ENCODE measurements at places on chromosomes 2 and 18.

DNA sequence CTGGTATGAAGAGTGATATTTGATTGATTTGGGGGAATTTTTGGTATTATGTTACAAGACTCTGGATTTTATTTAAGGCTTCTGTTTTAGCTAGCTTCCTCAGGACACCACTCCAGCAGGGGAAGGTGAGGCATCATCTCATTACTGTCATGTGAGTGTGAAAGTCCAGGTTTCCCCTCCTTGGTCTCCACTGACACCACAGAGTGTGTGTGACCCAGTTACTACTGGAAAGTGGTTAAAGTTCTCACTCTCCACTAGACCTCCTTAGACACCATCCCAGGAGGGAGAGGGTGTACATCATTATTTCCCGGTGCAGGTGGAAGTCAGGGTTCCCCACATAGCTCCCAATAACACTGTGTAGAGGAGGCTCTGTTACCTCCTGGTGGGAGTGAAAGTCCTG is 35.8 kb upstream of the EPG5 start:
- DNase-seq, result no peak

DNA sequence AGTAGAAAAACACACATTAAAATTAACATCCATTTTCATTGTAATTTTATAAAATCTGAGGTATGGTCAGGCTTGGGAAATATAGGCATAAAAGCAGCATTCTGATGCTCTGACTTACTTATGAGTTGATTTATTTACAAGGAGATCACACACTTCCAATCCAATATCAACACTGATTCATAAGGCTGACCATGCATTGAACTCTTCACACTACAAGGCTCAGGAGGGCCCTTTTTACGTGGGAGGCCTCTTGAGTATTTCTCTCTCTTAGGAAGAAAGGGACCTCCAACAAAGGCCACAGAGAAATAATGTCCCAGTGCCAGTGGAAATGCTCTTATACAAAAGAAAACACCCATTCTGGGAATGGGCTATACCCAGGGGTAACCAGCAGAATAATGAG is 222.8 kb downstream of the NAPG start:
- DNase-seq, result no peak

- peak; percentile 9 for DNase-seq
Measured at GRCh38 chr2:168149150-168149974, 98.0 kb downstream of the STK39 start.

GRCh38 chr18:48218285-48219022 is 190.7 kb downstream of the ZBTB7C start:
- DNase-seq, result no peak

- DNase-seq, result no peak
Measured at GRCh38 chr2:151672277-151672676, 62.0 kb downstream of the NEB start.

DNA sequence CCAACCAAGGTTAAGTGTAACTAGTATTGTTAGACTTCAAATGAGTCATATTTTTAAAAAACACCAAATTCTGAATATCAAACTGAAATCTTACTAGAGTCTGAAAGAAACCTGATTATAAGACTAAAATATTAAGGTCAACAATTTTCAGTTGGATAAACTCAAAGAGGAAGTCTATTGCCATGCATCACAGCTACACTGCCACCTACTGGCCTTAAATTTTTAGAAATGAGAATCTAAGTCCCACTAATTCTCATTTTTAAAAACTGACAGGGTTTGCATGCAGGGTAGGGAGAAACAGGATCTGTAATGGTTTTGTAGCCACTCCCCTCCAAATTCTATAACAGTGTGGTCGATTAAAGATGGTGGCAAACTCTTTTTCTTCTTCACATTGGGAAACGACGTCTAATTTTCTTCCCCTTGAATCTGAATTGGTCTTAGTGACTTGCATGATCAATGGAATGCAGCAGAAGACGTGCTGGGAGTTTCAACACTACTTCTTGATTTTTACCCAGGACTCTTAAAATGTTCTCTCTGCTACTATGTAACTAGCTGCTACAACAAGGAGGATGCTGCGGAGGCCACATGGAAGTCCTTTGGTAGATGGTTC is 176.1 kb upstream of the SESTD1 start:
- peak; percentile 62 for DNase-seq

DNA sequence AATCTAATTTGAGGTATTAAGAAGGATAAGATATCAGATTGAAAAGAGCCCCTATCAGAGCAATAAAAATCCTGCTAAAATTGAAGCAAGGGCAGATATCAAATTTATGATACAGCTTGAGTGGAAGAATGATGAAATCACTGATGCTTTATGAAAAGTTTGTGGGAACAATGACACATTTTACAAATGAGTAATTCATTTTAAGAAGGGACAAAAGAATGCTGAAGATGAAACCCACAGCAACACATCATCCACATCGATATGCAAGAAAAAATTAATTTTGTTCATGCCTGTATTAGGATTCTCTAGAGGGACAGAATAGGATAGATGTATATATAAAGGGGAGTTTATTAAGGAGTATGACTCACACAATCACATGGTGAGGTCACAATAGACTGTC is 355.6 kb upstream of the GYPC start:
- DNase-seq, result no peak

- no peak for DNase-seq
Measured at GRCh38 chr18:49926106-49926745, 112.9 kb upstream of the ACAA2 start.

DNA sequence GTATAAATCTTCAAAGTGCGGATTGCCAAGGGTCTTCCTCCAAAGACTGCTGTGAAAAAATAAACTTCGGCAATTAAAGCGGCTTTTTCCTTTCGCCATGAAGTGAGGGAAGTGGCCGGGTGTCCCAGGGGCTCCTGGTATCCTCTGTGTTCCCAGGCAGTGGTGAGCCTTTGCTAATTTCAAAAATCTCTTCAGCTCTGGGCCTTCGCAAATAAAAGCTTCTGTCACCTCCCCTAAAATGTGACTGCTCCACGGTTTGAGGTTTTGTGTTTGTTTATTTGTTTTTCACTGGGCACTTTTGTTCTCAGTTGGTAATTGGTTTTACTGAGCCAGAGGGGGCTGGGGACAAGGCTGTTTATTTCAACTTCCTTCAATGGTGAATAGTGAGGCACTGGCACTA is 270.1 kb upstream of the POU3F3 start:
- DNase-seq, result no peak

- no peak for DNase-seq
Measured at GRCh38 chr2:240395896-240396622, 39.4 kb upstream of the GPC1 start.

DNA sequence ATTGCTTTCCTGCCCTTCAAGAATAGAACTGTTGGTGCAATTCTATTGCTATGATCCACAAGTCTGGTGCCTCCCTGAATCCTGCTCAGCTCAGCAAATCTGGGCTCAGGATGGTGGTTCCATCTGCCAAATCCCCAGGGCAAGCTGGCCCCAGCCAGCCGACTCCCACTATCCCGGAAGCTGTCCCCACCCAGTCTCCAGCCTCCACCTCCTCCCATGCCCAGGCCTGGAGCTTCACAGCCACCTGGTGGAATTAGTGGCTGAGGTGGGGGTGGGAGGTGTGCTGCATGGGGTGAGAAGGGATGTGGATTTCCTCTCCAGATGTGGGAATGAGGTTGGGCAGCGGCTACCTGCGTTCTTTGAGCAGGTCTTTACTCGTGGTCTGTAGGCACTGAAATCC is 119.3 kb upstream of the SMAD2 start:
- DNase-seq, result no peak

GRCh38 chr18:1062588-1062987 is 157.9 kb downstream of the ADCYAP1 start:
- no peak for DNase-seq

DNA sequence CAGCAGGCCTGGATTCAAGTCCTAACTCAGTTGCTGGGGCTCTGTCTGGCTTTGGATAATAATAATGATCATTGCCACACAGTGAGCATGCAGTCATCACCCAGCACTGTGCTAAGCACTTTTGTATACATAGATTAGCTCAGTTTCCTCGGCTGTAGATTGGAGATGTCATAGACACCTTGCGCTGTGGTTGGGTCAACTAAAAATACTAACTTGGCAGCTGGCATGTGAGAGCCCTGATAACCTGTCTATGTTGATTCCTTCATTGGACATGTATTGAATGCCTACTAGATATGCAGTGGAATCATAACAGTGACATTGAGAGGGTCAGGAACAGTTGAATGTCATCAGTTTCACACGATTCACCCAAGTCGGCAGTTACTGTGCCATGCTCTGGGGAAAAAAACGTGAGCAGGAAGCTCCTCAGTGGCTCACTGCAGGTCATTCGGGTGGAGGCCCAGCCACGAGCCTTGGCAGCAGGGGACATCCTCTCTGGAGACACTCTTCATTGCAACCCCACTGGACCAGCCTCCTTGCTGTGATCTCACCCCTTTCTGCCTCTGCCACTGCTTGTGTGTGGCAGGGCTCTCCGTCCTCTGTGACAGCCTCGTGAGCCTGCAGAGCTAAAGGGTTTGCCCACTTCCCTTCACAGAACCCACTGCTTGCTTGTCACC is 85.3 kb downstream of the NPAS2 start:
- no peak for DNase-seq

GRCh38 chr2:120847700-120848321 is 112.1 kb downstream of the GLI2 start:
- no peak for DNase-seq

GRCh38 chr2:121058852-121059558 is 226.0 kb downstream of the TFCP2L1 start:
- no peak for DNase-seq

DNA sequence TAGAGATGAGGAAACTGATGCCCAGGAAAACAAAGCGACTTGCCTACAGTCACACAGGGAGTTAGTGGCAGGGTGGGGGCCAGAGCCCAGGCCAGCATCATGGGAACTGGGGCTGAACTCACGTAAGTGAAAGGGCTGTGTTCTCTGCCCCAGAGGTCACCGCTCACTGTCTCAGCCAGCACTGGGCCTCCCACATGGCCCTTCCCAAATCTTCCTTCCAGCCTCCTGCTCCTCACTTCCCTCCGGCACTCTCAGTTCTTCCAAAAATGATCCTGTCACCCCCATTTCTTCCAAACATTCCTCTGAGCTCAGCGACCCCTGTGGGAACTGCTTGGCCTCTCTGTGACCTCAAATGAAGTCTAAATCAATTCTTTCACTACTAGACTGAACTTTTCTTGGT is 90.5 kb upstream of the TMEM247 start:
- no peak for DNase-seq

DNA sequence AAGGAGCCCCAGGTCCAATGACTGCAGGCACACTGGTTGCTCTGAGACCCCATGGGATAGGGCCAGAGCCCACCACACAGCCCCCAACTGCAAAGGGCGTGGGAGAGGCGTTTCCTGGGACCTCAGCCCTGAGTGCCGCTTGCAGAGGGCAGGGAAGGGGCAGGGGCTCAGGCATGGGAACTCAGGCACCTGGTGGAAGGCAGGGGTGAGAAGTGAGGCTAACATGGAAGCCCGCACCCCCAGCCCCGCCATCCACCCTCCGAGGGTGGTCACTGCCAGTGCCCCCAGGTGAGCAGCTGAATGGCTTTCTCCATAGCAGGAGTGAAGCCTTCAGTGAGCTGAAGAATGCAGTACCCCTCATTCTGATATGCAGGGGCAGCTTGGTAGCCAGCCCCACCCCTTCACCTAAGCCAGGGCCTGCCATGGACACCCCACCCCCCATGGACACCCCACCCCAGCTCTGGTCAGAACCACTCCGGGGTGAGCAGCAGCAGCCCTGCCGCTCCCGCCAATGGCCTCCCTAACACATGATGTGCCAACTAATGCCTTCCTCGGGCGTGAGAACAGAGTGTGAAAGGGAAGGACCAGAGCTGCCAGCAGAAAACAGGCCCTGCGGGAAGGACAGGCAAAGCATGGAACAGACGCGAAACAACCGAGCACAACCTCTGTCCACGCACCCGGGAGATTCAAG is 6.6 kb downstream of the KIF1A start:
- DNase-seq, result no peak

- DNase-seq, result no peak
Measured at GRCh38 chr2:150473767-150474166, 13.7 kb downstream of the RND3 start.

DNA sequence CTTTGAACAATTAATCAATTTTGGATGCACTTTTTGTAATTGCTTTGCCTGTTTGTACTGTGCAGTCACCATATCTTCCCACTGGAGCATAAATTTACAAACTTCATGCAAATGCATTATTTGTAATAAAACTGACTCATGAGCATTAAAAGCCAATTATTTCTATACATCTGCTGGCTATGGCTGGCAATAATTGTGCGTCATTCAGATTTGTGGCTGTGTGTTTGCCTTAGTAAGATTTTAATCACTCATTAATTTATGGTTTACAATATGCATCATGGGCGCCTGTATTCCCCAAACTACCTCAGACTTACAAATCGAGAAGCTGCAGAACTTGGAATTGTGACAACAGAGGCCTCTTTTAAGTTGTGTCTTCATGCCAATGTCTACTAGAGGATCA is 132.4 kb upstream of the TRIB2 start:
- no peak for DNase-seq

GRCh38 chr2:73173781-73174180 is 28.6 kb upstream of the NOTO start:
- no peak for DNase-seq

GRCh38 chr2:10240161-10240681 is 62.5 kb upstream of the HPCAL1 start:
- no peak for DNase-seq

DNA sequence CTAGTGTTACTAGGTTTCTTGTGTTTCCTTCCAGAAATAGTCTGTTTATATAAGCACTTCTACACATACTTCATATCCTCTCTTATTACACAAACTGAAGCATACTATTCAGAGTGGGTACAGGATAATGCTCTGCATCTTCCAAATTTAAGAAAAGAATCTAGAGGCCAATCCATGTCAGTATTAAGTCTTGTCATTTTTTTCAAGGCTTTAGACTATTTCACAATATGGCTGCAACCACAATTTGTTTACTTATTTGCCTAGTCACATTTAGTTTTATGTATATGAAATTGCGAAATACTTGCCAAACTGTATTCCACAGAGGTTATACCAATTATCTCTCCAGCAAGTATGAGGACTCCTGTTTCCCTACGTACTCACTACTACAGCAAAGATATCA is 27.9 kb downstream of the IWS1 start:
- peak; percentile 18 for DNase-seq

DNA sequence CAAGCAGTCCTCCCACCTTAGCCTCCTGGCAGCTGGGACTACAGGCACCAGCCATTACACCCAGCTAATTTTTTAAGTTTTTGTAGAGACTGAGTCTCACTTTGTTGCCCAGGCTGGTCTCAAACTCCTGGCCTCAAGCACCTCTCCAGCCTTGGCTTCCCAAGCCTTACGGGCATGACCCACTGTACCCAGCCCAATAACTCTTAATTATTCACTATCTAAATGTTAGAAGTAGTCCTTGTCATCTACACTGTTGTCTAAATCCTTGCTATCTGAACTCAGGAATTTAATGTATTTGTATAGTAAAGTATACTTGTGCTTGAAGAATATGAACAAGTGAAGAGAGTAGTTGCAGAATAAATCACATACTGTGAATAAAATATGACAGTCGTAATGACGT is 37.9 kb upstream of the NBEAL1 start:
- DNase-seq, result no peak

GRCh38 chr2:58377181-58377580 is 136.1 kb upstream of the FANCL start:
- DNase-seq, result no peak

- DNase-seq, result no peak
Measured at GRCh38 chr2:134246154-134246874, 7.6 kb upstream of the MGAT5 start.

Measured in suppressor macrophage (primary cell).